ENCODE measurements at places on chromosomes 16 and 17. TPM values are rescaled to one million over a fixed set of nuclear protein-coding genes. Genes with fewer than 3 reads are reported as not detected.

Gene RHBDF1
- 19.2 TPM for polyA plus RNA-seq

Gene MYOCD
- 7.1 TPM for polyA plus RNA-seq

- DNase-seq = peak; percentile 88
These were observed 1.4 kb downstream of the HAGHL start for GRCh38 chr16:728131-728889.

- DNase-seq = no peak
These were observed 27.7 kb downstream of the CNTROB start for GRCh38 chr17:7959503-7960253.

All from A549 (cell line).